H1 (cell line): ENCODE measurements at places on chromosomes 6 and 20. TPM values are rescaled to one million over a fixed set of nuclear protein-coding genes. Genes with fewer than 3 reads are reported as not detected.

- no peaks in the 10 kb centered on the region for H3K4me1 ChIP-seq
- H3K27me3 ChIP-seq = no peaks in the 10 kb centered on the region
- H3K4me3 ChIP-seq = no peak overlapping the region
- H3K36me3 ChIP-seq = no peaks in the 10 kb centered on the region
- no peak overlapping the region for H3K27ac ChIP-seq
These were observed 1354.6 kb downstream of the HACE1 start for GRCh38 chr6:103505155-103505518.

DNA sequence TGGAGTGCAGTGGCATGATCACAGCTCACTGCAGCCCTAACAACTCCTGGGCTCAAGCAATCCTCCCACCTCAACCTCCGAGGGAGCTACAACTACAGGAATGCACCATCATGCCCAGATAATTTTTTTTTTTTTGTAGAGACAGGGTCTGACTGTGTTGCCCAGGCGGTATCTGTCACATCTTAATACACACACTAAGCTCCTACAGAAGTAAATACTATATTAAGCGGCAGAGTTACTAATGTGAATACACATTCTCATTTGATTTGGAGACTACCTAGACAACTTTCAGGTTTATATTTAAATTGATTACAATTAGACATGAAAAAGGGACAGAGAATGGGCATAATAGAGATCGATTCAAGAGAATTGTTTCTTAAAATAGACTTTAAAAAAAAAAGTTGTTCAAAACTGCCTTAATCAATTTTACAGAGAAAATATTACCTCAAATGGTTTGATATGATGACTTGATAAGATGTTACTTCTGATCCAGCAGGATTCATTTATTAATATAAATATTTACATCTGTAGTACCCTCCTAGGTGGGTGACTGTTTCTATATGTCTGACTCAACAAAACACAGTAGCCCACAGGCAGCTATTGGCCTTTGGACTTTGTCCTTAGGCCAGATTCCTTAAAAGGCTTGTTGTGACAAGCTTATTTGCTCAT lies 7.1 kb upstream of the LOC128125822 start:
- no peaks in the 10 kb centered on the region for H3K36me3 ChIP-seq
- DNase-seq = no peak
- H3K4me1 ChIP-seq = peaks cover 8% of the 10 kb centered on the region; the same call in 1 of the 2 replicates
- H3K27me3 ChIP-seq = no peaks in the 10 kb centered on the region
- H3K27ac ChIP-seq = no peak overlapping the region

DNA sequence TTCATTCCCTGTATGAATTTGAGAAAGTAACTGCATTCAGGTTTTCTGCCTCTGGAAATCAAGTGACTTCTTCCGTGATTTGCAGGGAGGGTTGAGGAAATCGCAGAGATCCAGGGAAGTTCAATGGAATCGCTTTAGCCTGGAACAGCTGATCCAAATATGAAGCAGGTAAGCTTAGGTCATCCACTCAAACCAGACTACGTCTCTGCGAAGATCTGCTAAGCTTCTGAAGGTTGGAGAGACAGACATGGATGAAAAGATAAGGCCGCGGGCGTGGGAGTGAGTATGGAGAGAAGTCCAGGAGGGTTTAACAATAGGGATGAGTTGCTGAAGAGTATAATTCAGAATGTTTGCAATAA lies 34.2 kb upstream of the BTN3A2 start:
- H3K4me1 ChIP-seq = no peaks in the 10 kb centered on the region; the same call in 1 of the 2 replicates
- no peak for DNase-seq
- no peaks in the 10 kb centered on the region for H3K36me3 ChIP-seq
- peak overlapping the region; percentile 72 for H3K4me3 ChIP-seq
- peaks cover 10% of the 10 kb centered on the region for H3K27me3 ChIP-seq
- H3K27ac ChIP-seq = no peak overlapping the region

GRCh38 chr20:32004963-32005362 lies 5.3 kb upstream of the CCM2L start:
- H3K36me3 ChIP-seq = no peaks in the 10 kb centered on the region
- no peak for DNase-seq
- H3K4me1 ChIP-seq = peaks cover 10% of the 10 kb centered on the region
- H3K4me3 ChIP-seq = no peak overlapping the region
- no peak overlapping the region for H3K27ac ChIP-seq
- H3K27me3 ChIP-seq = no peaks in the 10 kb centered on the region

- DNase-seq = peak; percentile 37
- H3K4me1 ChIP-seq = no peaks in the 10 kb centered on the region
These were observed 40.1 kb downstream of the VSTM2L start for GRCh38 chr20:37943033-37943432.

GRCh38 chr6:98945311-98946115 lies 2.2 kb downstream of the FBXL4 start:
- no peak overlapping the region for H3K27ac ChIP-seq
- no peak for DNase-seq
- H3K27me3 ChIP-seq = no peaks in the 10 kb centered on the region
- H3K4me3 ChIP-seq = no peak overlapping the region
- no peaks in the 10 kb centered on the region for H3K36me3 ChIP-seq

DNA sequence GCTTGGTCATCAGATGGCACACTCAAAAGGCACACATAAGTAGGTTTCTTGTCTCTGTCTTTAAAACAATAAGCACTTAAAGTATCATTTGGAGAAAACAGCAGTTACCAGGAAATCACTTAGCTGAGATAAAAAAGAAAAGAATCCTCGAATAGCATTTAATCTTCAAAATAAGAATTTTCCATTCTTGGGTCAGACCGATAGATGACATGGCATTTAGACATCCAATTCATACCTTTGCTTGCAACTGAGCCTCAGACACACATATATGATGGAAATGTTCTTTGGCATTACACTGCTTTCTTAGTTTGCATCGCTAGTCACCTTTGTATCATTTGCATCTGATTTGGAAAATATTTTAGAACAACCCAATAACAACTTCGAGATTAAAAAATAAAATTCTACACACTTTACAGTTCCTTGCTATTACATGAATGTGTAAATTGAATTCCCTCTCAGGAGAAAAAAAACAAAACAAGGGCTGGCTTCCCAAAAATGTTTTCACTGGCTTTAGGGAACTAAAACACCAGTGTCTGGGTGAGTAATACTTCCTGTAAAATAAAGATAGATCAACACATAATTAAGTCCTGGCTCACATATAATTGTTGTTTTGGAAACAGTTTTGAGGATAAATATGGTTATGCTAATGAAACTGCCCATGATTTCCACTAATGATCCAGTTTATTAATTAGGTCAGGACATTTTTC lies 1.3 kb upstream of the RNF217 start:
- DNase-seq = no peak
- H3K27me3 ChIP-seq = no peaks in the 10 kb centered on the region
- no peak overlapping the region for H3K27ac ChIP-seq
- H3K4me1 ChIP-seq = no peaks in the 10 kb centered on the region; the same call in 1 of the 2 replicates

DNA sequence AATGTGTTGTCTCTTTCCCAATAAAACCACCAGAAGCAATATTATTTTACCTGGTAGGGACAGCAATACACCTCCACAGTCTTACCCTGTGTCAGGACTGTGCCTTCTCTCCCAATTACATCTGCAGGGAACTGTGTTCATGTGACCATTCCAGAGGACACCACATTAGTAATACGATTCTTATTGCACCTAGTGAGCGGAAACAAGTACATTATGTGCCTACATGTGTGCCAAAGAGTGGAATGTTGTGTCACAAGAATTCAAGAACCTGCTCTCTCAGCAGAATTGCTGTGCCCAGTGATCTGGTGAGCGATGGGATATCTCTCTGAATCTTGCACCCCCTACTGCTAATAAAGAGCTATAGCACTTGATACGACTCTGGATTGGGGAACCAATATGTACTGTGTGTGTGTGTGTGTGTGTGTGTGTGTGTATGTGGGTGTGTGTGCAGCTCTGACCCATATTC lies 57.4 kb upstream of the FOXC1 start:
- DNase-seq = no peak
- no peaks in the 10 kb centered on the region for H3K4me1 ChIP-seq
- H3K27me3 ChIP-seq = no peaks in the 10 kb centered on the region
- H3K27ac ChIP-seq = no peak overlapping the region
- H3K4me3 ChIP-seq = no peak overlapping the region
- H3K36me3 ChIP-seq = no peaks in the 10 kb centered on the region

DNA sequence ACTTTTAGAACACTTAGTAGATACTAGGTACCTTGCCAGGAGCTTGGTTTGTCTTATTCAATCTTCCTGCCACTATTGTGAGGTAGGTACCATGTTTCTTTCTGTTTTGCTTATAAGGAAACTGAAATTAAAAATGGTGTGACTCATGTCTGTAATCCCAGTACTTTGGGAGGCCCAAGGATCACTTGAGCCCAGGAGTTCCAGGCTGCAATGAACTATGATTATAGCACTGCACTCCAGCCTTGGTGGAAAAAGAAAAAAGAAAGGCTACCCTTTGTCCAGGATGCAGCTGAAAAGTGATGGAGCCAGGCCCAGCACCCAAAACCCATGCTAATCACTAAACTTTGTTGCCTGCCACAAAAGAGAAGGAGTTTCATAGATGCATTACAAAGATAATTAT lies 34.1 kb upstream of the LAMA4 start:
- H3K4me3 ChIP-seq = no peak overlapping the region
- no peak for DNase-seq
- H3K27ac ChIP-seq = no peak overlapping the region
- no peaks in the 10 kb centered on the region for H3K36me3 ChIP-seq
- no peaks in the 10 kb centered on the region for H3K27me3 ChIP-seq

- peak; percentile 41 for DNase-seq
- H3K36me3 ChIP-seq = no peaks in the 10 kb centered on the region
- H3K4me1 ChIP-seq = peaks cover 7% of the 10 kb centered on the region
- H3K27ac ChIP-seq = peak overlapping the region; percentile 89
These were observed 828 bp upstream of the DSTN start for GRCh38 chr20:17568972-17569521.

DNA sequence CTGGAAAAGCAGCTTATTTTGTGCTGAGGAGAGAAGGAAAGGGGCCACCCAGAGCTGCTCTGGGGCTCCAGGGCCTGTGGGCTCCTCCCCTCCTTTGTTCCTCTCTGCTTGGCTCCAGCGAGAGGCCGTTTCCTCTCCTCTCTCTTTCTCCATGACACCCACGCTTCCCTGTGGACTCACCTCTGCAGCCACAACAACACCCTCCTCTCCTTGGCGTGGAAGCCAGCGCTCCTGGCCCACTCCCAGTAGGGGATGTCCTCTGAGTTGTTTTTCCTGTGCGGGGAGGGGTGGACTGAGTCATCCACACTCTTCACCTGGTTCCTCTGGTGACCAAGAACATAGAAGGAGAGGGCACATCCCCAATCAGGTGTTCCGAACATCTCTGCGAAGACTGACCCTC lies 4.9 kb upstream of the CDSN start:
- no peaks in the 10 kb centered on the region for H3K36me3 ChIP-seq
- H3K27me3 ChIP-seq = no peaks in the 10 kb centered on the region
- no peak overlapping the region for H3K27ac ChIP-seq
- no peak overlapping the region for H3K4me3 ChIP-seq
- peaks cover 3% of the 10 kb centered on the region; the same call in 1 of the 2 replicates for H3K4me1 ChIP-seq

GRCh38 chr20:10513931-10514575 lies 78.9 kb downstream of the SLX4IP start:
- H3K4me3 ChIP-seq = no peak overlapping the region
- no peaks in the 10 kb centered on the region for H3K27me3 ChIP-seq
- DNase-seq = no peak
- peaks cover 11% of the 10 kb centered on the region for H3K4me1 ChIP-seq
- H3K27ac ChIP-seq = no peak overlapping the region
- H3K36me3 ChIP-seq = no peaks in the 10 kb centered on the region

KIFC1 gene
- total RNA-seq = 64.3 and 69.3 TPM in 2 replicates

ARMH2 gene
- total RNA-seq = not detected in 2 replicates

DNA sequence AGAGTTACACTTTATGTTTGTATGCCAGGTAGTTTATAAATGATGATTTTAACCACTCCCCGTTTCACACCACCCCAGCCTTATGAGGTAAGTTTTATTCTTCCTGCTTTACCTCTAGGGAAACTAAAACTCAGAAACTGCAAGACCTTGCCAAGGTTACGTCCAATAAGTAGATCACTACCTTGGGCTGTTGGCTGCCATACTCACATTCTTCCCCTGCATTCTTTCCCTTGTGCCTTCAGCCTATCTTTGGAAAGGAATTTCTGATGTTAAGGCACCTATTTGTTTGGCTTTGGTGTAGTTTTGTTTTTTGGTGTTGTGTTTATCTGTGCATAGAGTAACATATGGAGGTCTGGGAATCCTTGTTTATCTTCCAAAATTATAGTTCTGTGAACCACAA lies 122.1 kb downstream of the UST start:
- H3K4me3 ChIP-seq = no peak overlapping the region
- H3K27ac ChIP-seq = no peak overlapping the region
- peaks cover 12% of the 10 kb centered on the region for H3K4me1 ChIP-seq
- H3K36me3 ChIP-seq = no peaks in the 10 kb centered on the region
- no peaks in the 10 kb centered on the region for H3K27me3 ChIP-seq

KIF16B gene
- 9.2 TPM in 2 replicates for total RNA-seq

CDH26 gene
- total RNA-seq = 1.7 and 2.3 TPM in 2 replicates

GRCh38 chr6:155117785-155118184 lies 122.7 kb downstream of the TIAM2 start:
- H3K4me3 ChIP-seq = no peak overlapping the region
- DNase-seq = no peak
- H3K36me3 ChIP-seq = no peaks in the 10 kb centered on the region
- no peaks in the 10 kb centered on the region for H3K27me3 ChIP-seq

DNA sequence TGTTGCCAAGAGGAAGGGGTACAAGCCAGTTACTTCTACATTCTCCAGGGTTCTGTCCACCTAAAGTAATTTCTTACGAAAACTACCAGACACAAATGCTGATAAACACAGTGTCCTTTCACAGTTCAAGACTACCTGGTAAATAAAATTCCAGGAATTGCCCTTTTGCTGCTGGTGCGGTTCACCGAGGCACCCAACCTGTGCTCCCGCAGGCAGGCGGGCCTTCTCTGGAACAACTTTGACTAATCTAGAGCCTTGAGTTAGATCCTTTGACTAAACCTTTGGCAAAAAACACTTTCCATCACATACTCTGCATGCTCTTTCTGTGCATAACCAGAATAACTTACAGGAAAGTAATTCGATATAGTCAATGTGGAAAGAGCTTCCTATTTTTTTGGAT lies 107.0 kb downstream of the HUS1B start:
- no peaks in the 10 kb centered on the region; the same call in 1 of the 2 replicates for H3K36me3 ChIP-seq
- no peak overlapping the region for H3K27ac ChIP-seq
- peaks cover 8% of the 10 kb centered on the region for H3K4me1 ChIP-seq
- H3K4me3 ChIP-seq = no peak overlapping the region
- DNase-seq = no peak
- no peaks in the 10 kb centered on the region for H3K27me3 ChIP-seq

- H3K27me3 ChIP-seq = no peaks in the 10 kb centered on the region
- no peak overlapping the region for H3K4me3 ChIP-seq
- H3K36me3 ChIP-seq = no peaks in the 10 kb centered on the region
- no peak for DNase-seq
These were observed 249.1 kb downstream of the TBC1D7 start for GRCh38 chr6:13079096-13079723.

DNA sequence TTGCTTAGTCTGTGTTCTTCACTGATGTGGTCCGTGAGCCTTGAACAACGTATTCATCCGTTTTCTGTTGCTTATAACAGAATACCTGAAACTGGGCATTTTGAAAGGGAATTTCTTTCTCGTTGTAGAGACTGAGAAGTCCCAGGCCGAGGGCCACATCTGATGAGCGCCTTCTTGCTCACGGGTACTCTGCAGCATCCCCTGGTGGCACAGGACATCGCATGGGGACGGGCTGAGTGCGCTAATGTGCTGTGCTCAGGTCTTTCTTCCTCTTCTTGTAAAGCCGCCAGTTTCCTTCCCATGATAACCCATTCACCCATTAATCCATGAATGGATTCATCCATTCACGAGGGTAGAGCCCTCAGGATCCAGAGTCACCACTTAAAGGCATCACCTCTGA lies 161.0 kb downstream of the NFATC2 start:
- H3K27ac ChIP-seq = no peak overlapping the region
- H3K27me3 ChIP-seq = no peaks in the 10 kb centered on the region
- no peak for DNase-seq
- H3K4me3 ChIP-seq = no peak overlapping the region
- no peaks in the 10 kb centered on the region for H3K36me3 ChIP-seq

LRRN4 gene
- 0.61 and 0.89 TPM in 2 replicates for total RNA-seq

GNAS-AS1 gene
- total RNA-seq = 11.7 and 13.7 TPM in 2 replicates
